ENCODE measurements at places on chromosomes 1 and 21.

- DNase-seq = peak; percentile 58
Observed at GRCh38 chr21:17679002-17679600, 66.4 kb upstream of the BTG3 start.

DNA sequence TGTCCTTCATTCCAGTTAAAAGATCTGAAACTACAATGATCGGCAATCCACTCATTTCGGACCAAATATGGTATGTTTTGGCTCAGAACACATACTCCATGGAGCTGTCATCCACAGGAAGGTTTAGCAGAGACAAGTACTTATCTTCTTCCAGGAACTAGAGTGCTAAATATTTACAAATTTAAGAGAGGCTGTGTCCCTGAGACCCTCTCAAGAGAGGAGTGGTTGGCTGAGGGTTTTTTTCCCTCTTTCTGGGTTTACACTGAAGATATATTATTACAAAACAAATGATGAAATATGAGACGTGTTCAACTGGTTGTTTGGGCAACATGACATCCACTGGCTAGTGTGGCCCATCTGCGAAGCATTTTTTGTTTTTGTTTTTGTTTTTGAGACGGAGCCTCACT lies 25.9 kb upstream of the NID1 start:
- no peak for DNase-seq

- DNase-seq = no peak
Observed at GRCh38 chr1:97467445-97467844, 453.4 kb downstream of the DPYD start.

- no peak for DNase-seq
Observed at GRCh38 chr1:13587256-13588030, 3.8 kb downstream of the PDPN start.

GRCh38 chr1:32754317-32755097 lies 51.9 kb upstream of the SYNC start:
- no peak for DNase-seq

DNA sequence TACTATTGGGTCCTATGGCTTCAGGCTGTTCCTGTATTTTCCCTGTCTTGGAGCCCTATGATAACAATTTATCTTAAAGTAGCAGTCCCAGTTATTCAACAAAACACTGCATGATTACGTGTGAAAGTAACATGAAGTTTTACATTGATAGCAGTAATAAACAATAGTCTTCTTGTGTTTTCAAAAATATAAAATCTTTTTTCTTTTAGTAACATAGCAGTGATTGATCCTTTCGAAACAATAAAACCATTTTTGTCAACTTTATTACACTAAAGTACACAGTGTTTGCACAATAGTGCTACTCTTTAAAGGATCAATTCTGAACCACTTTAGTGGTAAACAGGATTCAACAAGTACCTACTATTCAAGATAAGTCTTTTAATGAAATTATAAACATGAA lies 90.6 kb downstream of the GPATCH2 start:
- DNase-seq = no peak

- no peak for DNase-seq
Observed at GRCh38 chr1:117783606-117784396, 145.6 kb downstream of the GDAP2 start.

DNA sequence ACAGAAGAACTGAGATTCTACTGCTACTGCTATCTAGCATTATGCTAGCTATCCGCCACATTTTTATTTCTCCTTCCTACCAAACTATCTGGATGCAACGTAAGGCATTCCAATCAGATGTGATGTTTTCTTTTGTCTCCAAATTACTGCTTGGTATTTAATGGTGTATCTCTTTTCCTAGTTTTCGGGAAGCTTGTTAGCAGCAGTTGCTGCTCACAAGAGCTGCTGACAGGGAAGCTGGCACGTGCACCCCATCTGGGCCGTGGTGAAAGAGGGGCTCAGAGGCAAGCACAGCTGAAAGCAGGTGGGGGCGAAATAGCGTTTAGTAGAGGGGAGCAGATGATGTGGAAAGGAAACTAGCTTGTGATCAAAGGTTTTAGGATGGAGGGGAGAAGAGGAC lies 57.3 kb downstream of the JAK1 start:
- DNase-seq = no peak

- DNase-seq = no peak
Observed at GRCh38 chr1:168894397-168894903, 165.4 kb upstream of the DPT start.

DNA sequence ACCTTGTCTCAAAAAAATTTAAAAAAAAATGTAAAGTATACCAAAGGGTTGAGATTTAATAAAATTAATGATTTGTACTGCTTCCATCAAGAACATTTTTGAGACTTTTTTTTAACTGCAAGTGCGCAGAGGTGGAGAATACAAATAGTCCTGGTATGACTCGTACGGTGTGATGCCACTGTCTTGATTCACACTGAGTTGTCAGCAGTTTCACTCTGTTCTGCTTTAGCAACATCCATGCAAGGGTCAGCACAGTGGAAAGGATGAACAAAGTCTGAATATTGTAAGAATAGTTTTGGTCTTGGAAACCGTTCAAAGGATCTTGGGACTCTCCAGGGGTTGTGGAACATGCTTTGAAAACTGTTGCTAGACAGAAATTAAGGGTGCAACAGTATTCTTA lies 40.2 kb downstream of the EXO1 start:
- peak; percentile 19 for DNase-seq

DNA sequence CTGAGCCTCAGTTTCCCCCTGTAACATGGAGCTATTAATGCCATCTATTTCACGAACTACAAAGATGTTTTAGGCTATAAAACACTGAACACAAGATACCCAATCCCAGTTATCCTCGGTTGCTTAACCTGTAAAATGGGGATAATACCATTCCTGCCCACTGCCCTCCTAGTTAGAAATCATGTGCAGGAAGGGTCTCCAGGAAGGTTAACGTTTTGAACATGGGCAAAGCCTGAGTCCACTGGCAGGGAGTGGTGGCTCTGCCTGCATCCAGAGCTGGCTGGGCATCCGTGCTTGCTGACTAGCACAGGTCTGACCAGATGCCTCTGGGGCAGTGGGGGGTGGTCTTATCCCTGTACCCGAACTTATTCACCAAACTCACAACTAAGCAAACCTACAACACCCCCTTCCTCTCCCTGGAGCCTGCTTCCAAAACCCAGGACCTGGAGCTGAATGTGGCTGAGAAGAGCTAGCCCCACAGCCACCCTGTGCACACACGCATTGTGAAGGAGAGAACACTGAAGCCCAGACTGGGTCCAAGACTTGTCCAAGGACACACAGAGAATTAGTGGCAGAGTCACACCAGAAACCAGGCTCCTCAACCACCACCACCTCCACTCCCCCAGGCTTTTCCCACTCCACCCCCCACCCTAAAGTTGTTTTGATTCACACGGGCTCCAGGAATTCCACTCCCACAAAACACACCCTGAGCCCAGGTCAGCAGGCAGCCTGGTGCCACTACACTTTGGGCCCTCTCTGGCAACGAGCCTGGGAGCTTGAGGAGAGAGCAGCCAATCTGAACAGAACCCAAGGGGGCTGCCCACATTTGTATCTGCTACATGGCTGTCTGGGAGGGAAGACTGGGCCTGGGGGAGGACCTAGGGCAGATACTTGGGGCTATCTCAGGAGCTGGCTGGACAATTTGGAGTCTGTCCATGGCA lies 1.6 kb downstream of the E2F2 start:
- no peak for DNase-seq

- DNase-seq = no peak
Observed at GRCh38 chr1:226603022-226603857, 54.7 kb downstream of the STUM start.

- no peak for DNase-seq
Observed at GRCh38 chr1:11237356-11237755, 25.0 kb downstream of the MTOR start.

DNA sequence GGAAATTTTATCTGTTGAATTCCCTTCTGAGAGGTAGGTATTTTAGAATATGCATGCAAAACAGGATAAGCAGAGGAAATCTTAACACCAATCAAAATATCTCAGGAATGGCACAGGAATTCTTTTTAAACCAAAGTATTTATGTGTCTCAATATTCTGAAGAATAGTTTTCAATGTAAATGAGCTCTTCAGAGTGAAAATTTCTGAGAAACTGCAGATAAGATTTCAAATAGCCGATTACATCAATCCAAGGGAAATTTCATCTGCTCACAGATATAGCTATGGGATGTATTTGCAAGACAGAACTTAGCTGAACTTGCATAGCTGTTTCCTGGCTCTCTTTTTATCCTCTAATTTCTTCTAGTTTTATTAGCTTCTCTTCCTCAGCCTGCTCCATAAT lies 209.5 kb downstream of the GRIK1 start:
- no peak for DNase-seq

- no peak for DNase-seq
Observed at GRCh38 chr1:165253818-165254254, 102.7 kb downstream of the LMX1A start.

- no peak for DNase-seq
Observed at GRCh38 chr21:14762734-14763694, 216.9 kb upstream of the SAMSN1 start.

DNA sequence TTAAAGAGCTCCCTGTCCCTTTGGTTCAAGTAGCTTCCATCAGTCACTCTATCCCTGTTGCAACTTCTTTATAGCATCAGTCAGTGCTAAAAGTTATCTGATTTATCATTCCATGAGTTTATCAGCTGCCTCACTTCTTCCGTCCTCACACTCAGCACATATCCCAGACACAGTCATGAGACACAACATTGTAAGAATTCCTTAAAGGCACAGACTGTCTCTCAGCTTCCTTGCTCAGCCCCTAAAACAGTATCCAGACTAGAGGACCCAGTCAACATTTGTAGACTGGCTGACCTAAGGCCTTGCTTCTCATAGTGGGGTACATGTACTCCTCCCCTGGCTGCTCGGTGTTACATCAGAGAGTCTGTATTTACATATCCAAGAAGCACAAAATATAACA lies 164.9 kb upstream of the ADGRL2 start:
- no peak for DNase-seq

DNA sequence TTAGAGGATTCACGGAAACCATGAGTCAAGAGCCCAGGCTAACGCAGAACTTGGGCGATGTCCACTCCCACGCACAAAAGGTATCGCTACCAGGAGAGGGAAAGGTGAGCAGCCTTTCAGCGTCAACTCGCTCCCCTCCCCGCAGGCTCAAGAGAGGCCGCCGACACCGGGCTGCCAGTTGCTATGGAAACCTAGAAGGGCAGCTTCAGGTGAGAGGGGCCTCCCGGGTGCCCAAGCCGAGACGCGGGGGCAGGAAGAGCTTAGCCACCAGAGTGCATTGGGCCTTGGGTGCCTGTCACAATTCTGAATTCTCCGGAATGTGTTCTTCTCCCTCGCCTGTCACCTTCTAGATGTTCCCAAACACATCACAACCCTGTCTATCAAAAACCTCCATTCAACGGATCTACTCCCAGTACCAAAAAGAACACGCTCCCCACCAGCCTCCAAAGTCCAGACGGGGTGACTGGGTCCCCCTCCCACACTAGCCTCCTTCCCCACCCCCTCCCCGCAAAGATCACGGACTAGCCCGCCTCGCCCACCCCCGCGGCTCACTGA lies 694 bp downstream of the MEAF6 start:
- DNase-seq = no peak

DNA sequence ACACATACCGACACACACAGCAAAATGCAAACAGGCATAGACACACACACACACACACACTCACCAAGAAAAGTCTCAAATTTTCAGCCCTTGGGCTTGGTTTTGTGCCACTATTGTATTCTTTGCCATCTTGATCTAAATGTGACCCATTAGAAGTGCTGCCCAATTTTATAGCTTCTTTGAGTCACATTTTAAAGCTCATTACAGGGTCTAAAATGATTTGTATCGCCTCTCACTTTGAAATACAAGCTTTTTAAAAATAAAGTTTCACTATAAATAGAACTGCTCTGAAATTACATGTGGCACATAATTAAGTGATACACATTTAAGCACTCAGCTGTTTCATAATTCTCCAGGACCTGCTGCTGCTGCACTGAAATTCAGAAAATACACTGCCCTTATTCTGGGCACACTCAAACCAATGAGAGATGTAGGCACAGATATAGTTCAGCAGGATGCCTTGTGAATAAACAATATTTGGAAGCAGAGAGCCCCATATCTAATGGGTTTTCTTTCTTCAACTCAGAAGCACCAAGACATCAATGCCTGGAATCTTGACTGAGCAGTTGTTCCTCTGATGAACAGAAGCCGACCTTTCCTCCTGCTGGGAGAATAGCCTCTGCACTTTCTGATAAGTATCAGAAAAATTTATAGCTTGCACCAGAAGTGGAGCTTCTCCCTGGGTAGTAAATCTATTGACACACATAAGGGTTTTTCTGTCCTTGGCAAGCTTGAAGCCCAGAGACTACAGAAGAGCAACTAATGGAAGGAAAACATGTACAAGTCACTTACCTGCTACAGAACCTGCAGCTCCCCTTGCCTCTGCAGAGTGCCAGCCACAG lies 37.0 kb upstream of the PLPPR4 start:
- no peak for DNase-seq

- no peak for DNase-seq
Observed at GRCh38 chr21:25986928-25987327, 183.6 kb downstream of the APP start.

GRCh38 chr1:22619252-22619651 lies 17.2 kb upstream of the C1QA start:
- no peak for DNase-seq

DNA sequence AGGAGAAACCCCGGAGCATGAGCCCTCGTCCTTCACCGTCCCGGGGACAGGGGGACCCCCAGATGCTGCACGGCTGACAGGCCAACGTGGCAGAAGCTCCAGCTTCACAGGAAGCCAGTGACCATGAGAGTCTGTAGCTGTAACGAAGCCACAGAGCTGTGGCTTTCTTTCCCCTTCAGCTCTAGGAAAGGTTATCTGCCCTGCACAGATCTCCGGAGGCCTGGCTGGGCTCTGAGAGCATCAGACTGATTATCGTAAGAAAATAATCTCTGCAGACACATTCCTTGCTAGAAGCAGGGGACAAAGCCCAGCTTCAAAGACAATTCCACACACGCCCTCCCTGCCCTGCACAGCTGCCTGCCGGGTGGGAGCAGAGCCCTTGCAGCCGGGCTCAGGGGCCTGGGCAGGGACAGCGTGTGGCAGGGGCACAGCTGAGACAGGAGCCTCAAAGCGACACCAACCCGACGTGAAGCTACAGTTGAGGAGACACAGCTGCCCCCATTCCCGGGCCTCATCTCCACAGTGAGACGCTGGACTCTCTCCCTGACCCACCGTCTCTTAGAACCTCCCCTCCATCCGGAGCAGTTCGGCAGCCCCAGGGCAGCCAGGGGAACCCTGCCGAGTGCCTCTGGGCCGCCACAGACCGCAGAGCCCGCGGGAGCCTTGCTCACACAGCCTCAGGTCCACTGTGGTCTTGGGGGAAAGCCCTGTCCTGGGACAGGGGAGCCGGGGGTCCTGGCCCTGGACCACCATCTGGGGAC lies 30.6 kb downstream of the POFUT2 start:
- DNase-seq = no peak

DNA sequence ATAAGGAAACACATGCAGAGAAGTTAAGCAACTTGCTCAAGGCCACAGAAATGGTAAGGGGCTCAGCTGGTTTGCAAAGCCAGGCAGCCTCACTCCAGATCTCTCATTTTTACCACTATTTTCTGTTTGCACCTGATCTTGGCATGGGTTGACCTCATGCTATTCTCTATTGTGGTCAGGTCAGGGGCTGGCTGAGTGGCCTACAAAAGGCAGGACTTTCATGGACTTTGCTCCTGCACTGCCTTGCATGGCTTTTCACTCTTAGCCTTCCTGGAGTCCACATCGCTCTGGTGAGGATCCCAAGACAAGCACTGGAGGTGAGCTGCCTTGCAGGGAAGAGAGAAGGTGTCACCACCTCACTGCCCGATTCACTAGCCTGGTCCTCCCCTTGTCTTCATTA lies 56.8 kb upstream of the CSF3R start:
- DNase-seq = no peak

GRCh38 chr1:235253219-235253962 lies 74.6 kb downstream of the ARID4B start:
- DNase-seq = peak; percentile 67

Measured in astrocyte of the cerebellum (primary cell).